ENCODE measurements at places on chromosomes 3 and 15. TPM values are rescaled to one million over a fixed set of nuclear protein-coding genes. Genes with fewer than 3 reads are reported as not detected.

DNA sequence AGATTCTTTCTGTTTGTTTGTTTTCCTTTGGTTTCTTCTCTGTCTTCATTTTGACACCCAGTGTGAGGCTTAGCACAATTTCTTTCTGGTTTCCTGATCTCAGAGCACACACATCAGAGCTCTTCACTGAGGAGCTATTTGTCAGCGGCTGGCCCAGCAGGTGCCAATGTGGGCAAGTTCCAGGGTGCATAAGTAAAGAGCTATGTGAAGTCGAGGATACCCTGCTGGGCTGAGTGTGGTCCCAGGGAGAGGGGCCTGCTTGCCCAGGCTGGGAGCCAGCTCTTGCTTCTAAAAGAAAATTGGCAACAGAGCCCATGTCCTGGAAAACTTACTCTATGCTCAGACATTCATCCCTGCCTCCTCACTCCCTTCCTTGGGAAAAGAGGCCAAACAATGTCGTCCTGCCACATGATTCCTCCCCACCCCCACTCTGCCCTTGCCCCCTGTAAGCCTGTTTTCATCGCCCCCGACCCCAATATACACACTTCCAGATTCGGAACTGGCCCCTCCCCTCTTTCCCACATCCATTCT lies 101.2 kb downstream of the ST8SIA2 start:
- no peaks in the 10 kb centered on the region for H3K4me1 ChIP-seq
- peaks cover 4% of the 10 kb centered on the region for H3K27me3 ChIP-seq
- H3K36me3 ChIP-seq = no peaks in the 10 kb centered on the region
- no peak for DNase-seq
- H3K4me3 ChIP-seq = no peak overlapping the region

DNA sequence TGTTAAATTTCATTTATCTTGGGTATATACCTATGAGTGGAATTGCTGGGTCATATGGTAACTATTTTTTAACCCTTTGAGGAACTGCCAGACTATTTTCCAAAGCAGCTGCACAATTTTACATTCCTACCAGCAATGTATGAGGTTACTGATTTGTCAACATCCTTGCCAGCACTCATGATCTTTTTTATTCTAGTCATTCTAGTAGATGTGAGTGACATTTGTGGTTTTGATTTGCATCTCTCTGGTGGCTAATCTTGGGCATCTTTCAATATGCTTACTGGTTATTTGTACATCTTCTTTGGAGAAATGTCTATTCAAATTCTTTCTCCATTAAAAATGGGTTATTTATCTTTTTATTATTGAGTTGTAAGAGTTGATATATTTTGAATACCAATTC lies 21.3 kb upstream of the LRRC58 start:
- H3K4me3 ChIP-seq = no peak overlapping the region
- H3K27ac ChIP-seq = no peak overlapping the region
- no peaks in the 10 kb centered on the region for H3K4me1 ChIP-seq
- no peaks in the 10 kb centered on the region for H3K36me3 ChIP-seq
- peaks cover 32% of the 10 kb centered on the region for H3K27me3 ChIP-seq

GRCh38 chr15:74545086-74545485 lies 4.1 kb downstream of the ARID3B start:
- no peak overlapping the region for H3K4me3 ChIP-seq
- no peaks in the 10 kb centered on the region for H3K27me3 ChIP-seq
- no peak for DNase-seq
- H3K4me1 ChIP-seq = peaks cover 77% of the 10 kb centered on the region

- H3K27me3 ChIP-seq = peaks cover 14% of the 10 kb centered on the region
- no peak overlapping the region for H3K27ac ChIP-seq
- no peak for DNase-seq
- H3K4me3 ChIP-seq = no peak overlapping the region
- peaks cover 8% of the 10 kb centered on the region for H3K36me3 ChIP-seq
These were observed 4.6 kb upstream of the ANKRD63 start for GRCh38 chr15:40287505-40287904.

- H3K4me1 ChIP-seq = no peaks in the 10 kb centered on the region
- no peak for DNase-seq
- H3K27me3 ChIP-seq = no peaks in the 10 kb centered on the region
- no peaks in the 10 kb centered on the region for H3K36me3 ChIP-seq
- no peak overlapping the region for H3K4me3 ChIP-seq
These were observed 31.5 kb downstream of the CRTAP start for GRCh38 chr3:33145221-33145900.

DNA sequence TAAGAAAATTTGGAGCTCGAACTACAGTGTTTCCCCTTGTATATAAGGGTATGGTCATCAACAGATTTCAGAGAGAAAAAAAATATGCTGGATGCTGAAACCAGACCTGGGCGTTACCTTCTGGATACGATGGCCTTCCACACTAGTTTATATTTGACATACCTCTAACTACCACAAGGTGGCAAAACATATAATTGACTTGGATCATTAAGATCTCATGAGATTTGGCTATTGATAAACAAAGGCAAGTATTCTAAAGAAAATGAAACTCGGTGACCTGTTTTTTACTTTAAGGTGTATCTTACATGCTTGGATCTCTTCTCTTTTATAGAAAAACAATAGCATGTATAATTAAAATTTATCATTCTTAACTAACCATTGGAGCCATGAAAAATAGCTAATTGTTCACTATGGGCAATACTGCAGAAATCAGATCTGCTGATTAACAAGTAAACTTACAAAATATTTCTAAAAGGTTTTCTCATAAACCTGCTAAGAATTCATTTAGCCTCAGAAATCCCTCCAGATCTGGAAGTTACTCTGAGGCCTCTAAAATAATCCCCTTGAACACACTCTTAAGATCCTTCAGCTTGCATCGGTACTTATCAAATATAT lies 300.6 kb upstream of the KCNH8 start:
- DNase-seq = no peak
- H3K4me3 ChIP-seq = no peak overlapping the region
- H3K27me3 ChIP-seq = no peaks in the 10 kb centered on the region
- no peaks in the 10 kb centered on the region for H3K36me3 ChIP-seq
- H3K4me1 ChIP-seq = peaks cover 28% of the 10 kb centered on the region

- H3K36me3 ChIP-seq = no peaks in the 10 kb centered on the region
- no peak overlapping the region for H3K27ac ChIP-seq
- H3K4me1 ChIP-seq = no peaks in the 10 kb centered on the region
- no peak overlapping the region for H3K4me3 ChIP-seq
- peaks cover 14% of the 10 kb centered on the region for H3K27me3 ChIP-seq
These were observed 164.3 kb upstream of the IL12A start for GRCh38 chr3:159824333-159824732.

- no peaks in the 10 kb centered on the region for H3K27me3 ChIP-seq
- no peak for DNase-seq
- no peak overlapping the region for H3K4me3 ChIP-seq
These were observed 30.2 kb upstream of the LCTL start for GRCh38 chr15:66595931-66596545.

The RBM6 gene
- 105 TPM for total RNA-seq

The ENTPD3 gene
- not detected for total RNA-seq
